ENCODE measurements at places on chromosomes 3 and 15.
A peak's percentile ranks its signal among the peaks of the same experiment; 100 is the strongest.

DNA sequence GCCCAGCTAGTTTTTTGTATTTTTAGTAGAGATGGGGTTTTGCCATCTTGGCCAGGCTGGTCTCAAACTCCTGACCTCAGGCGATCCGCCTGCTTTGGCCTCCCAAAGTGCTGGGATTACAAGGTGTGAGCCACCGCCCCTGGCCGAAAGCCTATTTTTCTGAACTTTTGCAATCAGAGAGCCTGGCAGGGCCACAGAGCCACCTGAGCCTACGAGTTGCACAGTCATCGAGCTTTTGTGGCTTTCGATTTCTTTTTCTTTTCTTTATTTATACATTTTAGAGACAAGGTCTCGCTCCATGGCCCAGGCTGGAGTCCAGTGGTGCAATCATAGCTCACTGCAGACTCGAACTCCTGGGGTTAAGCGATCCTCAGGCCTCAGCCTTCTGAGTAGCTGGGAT, 140.4 kb downstream of the NSMCE3 start:
- DNase-seq, result no peak

- no peak for DNase-seq
Measured at GRCh38 chr15:32910839-32911238, 193.0 kb downstream of the GREM1 start.

DNA sequence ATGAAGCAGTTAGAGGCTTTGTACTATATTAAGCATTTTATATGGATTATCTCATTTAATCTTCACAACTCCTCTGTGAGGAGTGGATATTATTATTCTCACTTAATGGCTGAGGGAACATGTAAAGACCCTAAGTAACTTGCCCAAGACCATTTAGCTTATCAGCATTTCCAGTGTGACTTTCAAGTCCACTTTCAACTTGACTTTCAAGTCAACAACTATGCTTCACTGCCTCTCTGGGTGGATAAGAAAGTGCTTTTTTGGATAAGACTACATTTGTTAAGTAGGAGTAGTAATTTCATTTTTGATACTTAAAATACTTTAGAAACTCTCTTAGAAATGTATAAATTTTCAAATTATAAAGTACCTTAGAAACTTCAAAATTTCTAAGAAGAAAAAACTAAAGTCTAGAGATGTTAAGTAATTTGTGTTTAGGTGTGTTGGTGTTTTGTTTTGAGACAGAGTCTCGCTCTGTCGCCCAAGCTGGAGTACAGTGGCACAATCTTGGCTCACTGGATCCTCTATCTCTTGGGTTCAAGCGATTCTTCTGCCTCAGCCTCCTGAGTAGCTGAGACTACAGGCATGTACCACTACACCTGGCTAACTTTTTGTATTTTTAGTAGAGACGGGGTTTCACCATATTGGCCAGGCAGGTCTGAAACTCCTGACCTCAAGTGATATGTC, 71.8 kb downstream of the MINDY2 start:
- DNase-seq, result no peak

DNA sequence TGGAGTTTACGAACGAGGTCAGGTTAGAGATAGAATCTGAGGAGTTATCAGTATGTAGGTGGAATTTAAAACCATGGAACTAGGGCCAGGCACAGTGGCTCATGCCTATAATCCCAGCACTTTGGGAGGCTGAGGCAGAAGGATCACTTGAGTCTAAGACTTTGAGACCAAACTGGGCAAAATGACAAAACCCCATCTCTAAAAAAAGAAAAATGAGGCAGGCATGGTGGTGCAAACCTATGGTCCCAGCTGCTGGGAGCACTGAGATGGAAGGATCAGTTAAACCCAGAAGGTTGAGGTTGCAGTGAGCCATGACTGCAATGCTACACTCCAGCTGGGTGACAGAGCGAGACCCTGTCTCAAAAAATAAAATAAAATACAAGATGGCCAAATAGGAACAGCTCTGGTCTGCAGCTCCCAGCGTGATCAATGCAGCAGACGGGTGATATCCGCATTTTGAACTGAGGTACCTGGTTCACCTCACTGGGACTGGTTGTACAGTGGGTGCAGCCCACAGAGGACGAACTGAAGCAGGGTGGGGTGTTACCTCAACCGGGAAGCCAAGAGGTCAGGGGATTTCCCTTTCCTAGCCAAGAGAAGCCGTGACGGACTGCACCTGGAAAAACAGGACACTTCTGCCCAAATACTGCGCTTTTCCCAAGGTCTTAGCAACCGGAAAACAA, 33.3 kb downstream of the ZMAT3 start:
- DNase-seq, result no peak

DNA sequence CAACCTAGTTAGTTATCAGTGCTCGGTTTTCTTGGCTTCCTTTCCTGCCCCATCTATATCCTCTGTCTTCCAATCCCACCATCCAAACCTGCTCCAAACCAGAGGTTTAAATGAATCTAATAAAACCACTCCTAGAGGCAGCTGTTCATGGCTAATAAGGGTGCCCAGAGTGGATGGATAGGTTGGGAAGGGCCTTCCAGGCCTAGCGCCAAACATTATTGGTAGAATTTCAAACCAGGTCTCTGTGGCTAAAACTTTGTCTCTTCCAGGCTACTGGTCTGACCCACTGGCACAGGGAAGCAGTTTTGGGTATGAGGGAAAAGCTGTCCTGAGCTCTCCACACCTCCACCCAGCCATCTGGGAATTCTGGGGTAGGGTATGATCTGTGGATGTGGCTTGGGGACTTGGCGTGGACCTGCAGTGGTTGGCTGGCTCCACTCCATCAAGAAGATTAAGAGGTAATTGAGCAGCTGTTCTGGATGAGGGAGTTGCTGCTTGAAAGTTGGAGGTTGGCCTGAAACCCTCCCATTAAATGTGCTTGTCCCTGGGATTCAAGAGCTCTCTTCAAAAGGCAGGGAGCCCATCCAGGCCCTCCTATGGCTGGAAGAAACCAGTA, 29.3 kb upstream of the INSYN1 start:
- no peak for DNase-seq

GRCh38 chr3:12316253-12316652, 27.4 kb downstream of the PPARG start:
- DNase-seq, result no peak

- DNase-seq, result no peak
Measured at GRCh38 chr3:41198526-41198925, 779 bp upstream of the CTNNB1 start.

GRCh38 chr15:79076661-79077060, 13.9 kb downstream of the RASGRF1 start:
- no peak for DNase-seq

DNA sequence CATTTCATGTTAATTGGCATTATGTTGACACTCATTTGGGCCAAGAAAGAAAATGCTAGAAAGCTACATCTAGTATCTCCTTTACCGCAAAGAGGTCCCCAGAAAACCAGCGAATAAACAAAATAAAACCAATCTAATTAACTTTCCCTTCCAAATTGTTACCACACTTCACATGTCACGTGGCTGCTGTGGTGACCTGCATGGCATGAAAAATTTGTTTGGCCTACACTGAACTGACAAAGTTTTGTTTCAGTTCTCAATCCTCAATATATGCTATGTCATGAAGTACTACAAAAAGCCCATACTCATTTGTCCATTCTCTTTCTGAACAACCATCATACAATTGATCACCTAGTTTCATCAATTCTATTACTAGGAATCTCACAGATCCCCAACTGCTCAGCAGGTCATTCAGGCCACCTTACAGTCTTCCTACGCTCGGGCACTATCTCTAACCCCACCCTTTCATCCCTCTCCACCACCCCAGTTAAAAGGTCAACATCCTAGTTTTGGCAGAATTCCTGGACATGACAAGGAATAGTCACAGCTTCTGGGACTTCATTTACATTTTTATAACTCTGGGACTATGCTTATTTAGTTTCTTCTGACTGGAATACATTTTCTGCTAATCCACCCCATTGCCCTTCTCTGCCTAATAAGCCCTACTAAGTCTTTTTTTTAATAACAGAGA, 480.4 kb downstream of the IGSF11 start:
- DNase-seq, result no peak

GRCh38 chr3:66751842-66752241, 246.3 kb upstream of the KBTBD8 start:
- DNase-seq, result no peak

DNA sequence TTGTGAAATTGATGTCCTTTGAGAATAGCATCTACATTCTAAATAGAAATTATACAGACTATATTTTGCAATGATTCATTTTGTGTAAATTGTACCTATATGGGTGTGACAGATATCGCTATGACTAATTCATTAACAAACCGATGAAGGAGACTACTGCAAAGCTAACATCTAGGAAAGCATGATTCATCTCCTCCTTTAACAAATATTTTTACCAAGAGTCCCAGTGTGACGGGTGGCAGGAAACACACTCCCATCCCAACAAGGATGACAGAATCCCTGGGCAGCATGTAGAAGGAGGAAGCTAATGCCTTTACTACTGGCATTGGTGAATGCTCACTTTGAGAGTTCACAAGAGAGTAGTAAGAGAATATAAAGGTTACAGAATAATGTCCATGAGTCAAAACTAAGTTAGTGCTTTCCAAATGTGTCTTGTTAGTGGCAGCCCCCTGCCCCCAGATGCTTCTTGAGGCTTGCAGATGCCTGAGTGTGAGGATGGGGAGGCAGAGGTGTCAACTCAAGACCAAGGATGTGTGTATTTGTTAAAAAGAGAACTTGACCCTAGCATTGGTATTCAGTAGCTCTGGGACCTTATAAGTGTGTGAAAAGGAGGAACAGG, 180.6 kb downstream of the FMN1 start:
- no peak for DNase-seq

DNA sequence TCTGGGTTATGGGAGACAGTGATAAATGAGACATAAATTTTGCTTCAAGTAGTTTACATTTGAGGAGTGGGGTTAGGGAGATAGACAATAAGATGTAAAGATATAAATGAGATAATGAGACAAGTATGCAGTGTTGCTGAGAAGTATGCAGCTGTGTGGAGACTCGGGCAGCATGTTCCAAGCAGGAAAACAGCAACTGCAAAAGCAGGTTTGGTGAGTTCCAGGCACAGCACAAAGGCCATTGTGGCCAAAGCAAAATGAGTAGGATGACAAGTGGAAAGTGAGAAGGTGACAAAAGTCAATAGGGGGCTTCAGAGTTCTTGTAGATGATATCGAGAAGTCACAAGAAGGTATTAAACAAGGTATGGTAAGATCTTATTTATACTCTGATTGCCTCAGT, 259.1 kb upstream of the PEX5L start:
- no peak for DNase-seq

GRCh38 chr15:25989327-25989726, 126.2 kb upstream of the ATP10A start:
- no peak for DNase-seq

GRCh38 chr3:133295199-133295901, 104.5 kb upstream of the BFSP2 start:
- DNase-seq, result peak; percentile 22

GRCh38 chr3:15121936-15122335, 23.0 kb upstream of the RBSN start:
- DNase-seq, result no peak

GRCh38 chr3:31945738-31946052, 35.4 kb downstream of the OSBPL10 start:
- no peak for DNase-seq

GRCh38 chr3:144989807-144990206, 1018.2 kb downstream of the DIPK2A start:
- no peak for DNase-seq

- DNase-seq, result no peak
Measured at GRCh38 chr3:138314751-138315150, 14.9 kb downstream of the NME9 start.

GRCh38 chr3:11580645-11581044, 63.1 kb downstream of the VGLL4 start:
- DNase-seq, result no peak

- DNase-seq, result no peak
Measured at GRCh38 chr3:100994809-100995208, 1.6 kb upstream of the ABI3BP start.

- DNase-seq, result no peak
Measured at GRCh38 chr3:153442799-153443487, 280.9 kb downstream of the RAP2B start.

DNA sequence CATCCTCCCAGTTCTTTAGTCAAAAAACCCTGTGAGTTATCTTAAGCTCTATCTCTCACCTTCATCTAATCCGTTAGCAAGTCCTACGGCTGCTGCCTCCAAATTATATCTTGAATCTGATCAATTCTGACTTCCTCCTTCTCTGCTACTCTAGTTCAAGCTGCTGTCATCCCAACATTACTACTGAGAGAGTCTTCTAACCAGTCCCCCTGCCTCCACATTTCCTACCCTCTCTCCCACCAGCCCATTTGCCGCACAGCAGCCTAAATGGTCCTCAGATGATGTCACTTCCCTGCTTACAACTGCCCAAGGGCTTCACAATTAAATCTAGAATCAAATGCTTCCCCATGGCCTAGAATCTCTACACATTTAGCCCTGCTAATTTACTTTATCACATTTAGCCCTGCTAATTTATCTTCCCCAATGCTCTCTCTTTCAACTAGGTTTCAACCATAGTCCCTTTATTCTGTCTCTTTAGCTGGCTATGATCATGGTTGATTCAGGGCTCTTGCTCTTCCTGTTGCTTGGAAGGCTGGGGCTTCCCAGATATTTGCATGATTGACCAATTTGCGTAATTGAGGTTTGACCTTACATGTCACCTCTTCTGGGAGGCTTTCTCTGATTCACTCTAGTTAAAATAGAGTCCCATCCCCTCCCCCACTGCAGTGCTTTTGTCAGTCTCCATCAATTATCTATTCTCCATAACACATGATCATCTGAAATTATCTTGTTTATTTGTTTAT, 11.0 kb upstream of the ARL14 start:
- DNase-seq, result peak; percentile 96

DNA sequence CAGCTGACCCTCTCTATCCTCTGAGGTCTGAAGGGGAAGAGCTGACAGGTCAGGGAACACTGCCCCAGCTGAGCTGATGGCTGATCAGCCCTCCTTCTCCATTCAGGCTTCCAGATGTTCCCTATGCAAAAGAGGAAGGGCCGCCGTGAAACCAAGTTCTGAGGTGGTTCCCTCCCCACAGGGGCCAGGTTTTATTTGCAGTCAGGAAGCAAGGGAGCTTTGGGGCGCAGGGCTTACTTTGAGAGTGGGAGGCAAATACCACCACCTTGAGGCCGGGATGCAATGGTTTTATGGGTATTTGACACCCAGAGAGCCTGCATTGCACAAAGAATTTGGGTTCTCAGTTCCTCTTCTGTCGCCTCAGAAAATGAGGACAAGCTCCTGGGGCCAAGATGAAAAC, 186.9 kb downstream of the ARRDC4 start:
- no peak for DNase-seq

DNA sequence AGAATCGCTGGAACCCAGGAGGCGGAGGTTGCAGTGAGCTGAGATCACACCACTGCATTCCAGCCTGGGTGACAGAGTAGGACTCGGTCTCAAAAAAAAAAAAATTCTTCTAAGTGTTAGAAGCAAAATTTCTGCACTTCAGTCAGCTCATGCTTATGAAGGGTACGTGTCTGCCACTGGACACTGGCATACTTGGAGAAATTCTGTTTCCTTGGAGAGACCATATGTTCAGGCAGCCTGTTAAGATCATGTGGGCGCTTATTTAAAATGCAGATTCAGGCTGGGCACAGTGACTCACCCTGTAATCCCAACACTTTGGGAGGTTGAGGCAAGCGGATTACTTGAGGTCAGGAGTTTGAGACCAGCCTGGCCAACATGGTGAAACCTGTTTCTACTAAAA, 85.6 kb upstream of the IQSEC1 start:
- DNase-seq, result no peak

All from COR-L47 (cell line).